ENCODE measurements at places on chromosomes 5 and 9. TPM values are rescaled to one million over a fixed set of nuclear protein-coding genes. Genes with fewer than 3 reads are reported as not detected.

DNA sequence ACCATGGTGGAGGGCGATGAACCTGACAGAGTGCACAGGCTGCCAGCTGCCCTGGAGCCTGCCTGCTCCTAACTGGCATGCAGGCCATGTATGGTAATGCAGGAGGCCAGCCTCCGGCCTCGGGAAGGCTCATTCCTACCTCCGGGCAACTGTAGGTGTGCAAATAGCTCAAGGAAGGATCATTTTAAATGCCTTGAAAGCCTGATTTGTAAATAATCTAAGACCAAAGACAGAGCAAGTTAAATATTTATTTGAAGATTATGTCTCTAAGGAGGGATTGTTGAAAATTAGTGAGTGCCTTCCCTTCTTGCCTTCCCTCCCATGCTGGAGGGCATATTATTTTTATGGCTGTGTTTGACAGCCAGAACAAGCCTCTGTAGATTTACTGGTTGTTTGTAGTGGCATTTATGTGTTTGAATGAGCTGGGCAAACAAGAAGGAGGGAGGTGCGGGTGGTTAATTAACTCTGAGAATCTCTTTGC is 285.7 kb upstream of the TUT7 start:
- no peak for DNase-seq

GRCh38 chr9:27125936-27126335 is 16.9 kb downstream of the TEK start:
- DNase-seq, result no peak

- no peak for DNase-seq
These were observed 323.7 kb downstream of the ADAMTS6 start for GRCh38 chr5:65157906-65158603.

DNA sequence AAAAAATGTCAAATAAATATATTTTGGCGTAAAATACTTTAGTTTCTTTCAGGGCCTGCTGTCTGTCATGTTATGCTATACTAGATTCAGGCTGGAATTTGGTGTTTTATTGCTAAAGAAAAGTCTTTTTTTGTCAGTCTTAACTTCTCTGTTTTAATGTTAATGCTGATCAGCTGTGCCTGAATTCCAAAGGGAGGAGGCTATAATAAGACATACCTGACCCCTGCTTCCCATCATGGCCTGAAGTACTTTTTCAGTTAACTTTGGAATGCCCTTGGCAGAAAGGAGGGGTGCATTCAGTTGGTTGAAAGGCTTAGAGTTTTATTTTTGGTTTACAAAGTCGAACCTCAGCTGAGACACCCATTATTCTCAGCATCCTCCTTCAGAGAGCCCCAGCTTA is 58.1 kb upstream of the PANK3 start:
- no peak for DNase-seq

GRCh38 chr5:77846422-77847128 is 70.4 kb upstream of the TBCA start:
- DNase-seq, result no peak

GRCh38 chr9:89493671-89494070 is 4.2 kb downstream of the SEMA4D start:
- DNase-seq, result no peak

GRCh38 chr9:70933321-70933720 is 188.1 kb downstream of the TRPM3 start:
- no peak for DNase-seq

DNA sequence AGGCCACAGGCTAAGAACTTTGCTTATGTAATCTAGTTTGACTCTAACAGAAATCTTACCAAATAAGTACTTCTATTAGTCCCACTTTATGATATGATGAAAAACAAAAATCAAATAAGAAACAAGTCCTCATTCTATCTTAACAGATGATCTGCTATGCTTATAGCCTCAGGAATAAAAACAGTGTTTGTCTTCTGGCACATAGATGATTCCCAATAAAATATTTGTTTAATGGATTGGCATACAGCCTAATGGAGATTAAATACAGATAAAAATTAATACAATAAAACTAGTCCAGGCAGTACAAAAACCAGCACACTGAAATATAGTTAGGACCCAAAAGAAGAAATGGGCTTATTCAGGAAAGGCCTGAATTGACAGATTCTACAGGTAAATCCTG is 971.4 kb upstream of the WWC1 start:
- no peak for DNase-seq

DNA sequence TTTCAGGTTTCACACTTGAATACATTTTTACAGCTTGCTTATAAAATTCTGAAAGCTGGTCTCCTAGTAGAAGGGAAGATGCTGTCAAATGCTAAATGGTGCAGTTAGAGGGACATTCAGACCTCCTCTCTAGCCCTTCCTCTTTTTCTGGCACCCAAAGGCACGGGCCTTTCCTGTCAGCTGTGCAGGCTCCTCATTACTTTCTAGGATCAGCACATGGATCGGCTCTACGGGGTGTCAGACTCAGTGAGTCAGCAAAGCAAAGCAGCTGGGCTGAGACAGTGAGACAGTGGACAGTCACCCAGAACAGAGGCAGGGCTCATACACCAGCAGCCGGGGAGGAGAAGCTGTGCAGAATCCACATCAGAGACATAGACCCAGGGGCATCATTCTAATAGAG is 80.0 kb upstream of the TNC start:
- DNase-seq, result no peak

GRCh38 chr5:5685737-5686136 is 263.3 kb downstream of the ICE1 start:
- DNase-seq, result no peak

GRCh38 chr5:56314529-56314928 is 81.4 kb upstream of the ANKRD55 start:
- no peak for DNase-seq

DNA sequence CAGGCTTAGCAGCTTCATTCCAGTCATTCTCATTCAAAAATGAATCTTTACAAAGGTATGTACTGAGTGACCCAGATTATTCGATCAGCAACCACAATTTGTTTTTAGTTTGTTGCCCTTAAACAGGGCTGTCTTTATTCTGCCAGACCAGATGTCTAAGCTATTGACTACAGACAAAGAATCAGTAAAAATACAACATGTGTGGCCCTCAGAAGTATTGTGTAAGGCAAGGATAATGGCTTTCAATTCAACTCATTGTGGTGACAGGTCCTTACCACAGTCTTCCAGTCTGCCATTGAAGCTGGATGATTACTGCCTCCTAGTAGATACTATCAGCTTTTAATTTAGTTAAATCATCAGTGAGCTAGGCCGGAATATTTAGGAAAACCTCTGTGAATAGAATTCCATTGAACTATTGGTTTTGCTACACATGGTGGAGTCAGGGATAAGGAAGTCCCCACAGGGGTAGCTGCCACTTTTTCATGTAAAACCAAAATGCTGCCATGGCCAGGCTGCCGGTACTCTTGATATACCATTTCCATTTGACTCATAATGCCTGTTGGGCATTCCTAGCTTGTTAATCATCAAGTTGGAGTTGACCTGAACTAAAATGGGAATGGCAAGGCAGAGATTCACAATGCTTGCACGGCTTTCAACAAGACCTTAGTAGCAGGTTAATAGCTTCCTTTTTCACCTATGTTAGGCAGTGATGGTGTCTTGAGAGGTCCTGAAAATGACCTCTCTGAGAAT is 175.6 kb downstream of the MEF2C start:
- DNase-seq, result no peak

- DNase-seq, result no peak
These were observed 18.0 kb upstream of the VLDLR start for GRCh38 chr9:2603621-2604020.

- no peak for DNase-seq
These were observed 917.6 kb downstream of the TLE4 start for GRCh38 chr9:80489329-80489728.

DNA sequence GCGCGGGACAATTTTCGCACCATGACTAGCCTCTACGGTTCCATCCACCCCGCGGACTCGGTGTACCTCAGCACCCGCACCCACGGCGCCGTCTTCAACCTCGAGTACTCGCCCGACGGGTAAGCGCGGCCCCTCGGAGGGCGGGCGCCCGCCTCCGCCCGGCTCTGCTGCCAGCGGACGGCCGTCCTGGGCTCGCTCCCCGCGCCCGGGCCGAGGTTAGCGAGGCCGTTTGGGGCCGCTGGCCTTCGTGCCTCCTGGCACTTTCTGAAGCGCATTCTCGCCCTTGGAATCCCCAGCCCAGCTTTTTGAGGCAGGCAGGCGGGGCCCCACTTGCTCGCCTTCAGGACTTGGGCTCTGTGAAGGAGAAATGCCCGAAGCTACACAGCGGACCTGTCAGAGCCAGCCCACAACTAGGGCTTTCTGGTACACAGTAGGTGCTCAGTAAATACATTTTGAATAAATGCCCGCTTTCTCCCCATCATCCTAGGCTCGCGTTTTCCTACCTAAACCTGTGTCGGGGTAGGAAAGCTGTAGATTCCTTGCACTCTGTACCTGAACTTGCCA is 772 bp downstream of the DCAF10 start:
- DNase-seq, result no peak

- DNase-seq, result peak; percentile 18
These were observed 180.3 kb downstream of the C9orf50 start for GRCh38 chr9:129440435-129441186.

GRCh38 chr9:134485653-134486052 is 155.9 kb upstream of the COL5A1 start:
- no peak for DNase-seq

DNA sequence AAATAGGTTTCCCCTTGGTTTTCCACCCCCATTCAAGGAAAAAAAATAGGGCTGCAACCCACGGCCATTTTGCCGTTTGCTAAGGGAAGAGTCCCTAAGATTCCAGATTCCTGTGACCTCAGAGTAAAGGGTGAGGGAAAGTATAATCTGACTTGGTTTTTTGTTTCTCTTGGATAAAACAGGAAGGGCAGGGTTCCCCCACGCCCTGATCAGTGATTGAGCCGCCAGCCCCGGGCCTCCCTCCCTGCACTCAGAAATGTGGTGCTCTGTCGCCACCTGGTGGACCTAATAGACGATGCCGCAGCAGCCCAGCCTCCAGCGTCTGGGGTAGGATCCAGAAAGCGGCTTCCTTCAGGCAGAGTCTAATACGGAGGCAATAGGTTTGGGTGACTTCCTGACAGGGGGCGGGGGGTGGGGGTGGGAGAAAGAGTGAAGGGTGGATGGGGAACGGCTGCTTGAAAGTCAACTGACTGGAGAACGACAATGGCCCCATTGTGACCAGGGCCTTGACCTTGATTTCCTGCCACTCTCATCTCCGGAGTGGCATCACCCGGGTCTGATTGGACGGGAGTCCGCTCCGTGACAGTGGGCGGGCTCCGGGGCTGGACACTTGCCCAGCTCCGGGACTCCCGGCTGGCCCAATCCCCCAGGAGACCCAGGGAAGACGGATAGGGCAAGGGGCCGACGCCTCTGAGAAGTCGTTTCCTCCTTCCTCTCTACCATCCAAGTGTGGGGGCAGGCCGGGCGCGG is 17.8 kb upstream of the CYSTM1 start:
- DNase-seq, result peak; percentile 80

DNA sequence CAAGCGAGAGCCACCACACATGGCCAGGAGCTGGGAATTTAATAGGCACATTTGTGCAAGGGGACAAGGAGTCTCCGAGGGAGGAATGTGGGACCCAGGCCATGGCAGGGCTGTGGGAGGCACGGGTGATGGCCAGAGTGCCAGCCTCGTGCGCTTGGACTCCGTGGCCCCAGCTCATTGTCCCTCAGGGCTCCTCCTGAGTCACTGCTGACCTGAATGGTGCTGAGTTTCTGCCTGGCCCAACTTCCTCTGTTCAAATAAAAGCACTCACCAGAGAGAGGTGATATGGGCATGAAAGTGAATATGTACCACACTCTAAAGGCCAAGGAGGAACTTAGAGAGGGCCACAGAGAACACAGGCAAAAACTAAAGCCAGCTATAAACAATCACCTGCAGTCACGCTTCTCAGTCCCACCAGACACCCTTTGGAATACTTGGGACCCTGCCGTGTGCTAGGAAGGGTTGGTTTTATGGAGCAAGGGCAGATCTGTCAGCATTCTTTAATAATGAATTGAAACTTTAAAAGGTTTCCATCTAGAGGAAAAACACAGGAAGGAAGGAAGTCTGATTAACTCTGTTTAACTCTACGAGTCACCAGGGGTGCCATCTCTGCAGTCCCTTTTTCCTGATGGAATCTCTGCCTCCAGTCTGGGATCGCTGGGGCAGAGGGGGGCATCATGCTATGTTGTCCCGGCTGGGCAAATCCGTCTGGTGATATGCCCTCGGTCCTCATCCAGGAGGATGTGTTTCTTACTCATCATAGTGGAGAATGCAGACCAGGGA is 25.1 kb upstream of the UBE2QL1 start:
- no peak for DNase-seq

- DNase-seq, result no peak
These were observed 7.4 kb downstream of the RETREG1 start for GRCh38 chr5:16609412-16609811.

GRCh38 chr9:118734696-118735095 is 634.5 kb downstream of the BRINP1 start:
- no peak for DNase-seq

DNA sequence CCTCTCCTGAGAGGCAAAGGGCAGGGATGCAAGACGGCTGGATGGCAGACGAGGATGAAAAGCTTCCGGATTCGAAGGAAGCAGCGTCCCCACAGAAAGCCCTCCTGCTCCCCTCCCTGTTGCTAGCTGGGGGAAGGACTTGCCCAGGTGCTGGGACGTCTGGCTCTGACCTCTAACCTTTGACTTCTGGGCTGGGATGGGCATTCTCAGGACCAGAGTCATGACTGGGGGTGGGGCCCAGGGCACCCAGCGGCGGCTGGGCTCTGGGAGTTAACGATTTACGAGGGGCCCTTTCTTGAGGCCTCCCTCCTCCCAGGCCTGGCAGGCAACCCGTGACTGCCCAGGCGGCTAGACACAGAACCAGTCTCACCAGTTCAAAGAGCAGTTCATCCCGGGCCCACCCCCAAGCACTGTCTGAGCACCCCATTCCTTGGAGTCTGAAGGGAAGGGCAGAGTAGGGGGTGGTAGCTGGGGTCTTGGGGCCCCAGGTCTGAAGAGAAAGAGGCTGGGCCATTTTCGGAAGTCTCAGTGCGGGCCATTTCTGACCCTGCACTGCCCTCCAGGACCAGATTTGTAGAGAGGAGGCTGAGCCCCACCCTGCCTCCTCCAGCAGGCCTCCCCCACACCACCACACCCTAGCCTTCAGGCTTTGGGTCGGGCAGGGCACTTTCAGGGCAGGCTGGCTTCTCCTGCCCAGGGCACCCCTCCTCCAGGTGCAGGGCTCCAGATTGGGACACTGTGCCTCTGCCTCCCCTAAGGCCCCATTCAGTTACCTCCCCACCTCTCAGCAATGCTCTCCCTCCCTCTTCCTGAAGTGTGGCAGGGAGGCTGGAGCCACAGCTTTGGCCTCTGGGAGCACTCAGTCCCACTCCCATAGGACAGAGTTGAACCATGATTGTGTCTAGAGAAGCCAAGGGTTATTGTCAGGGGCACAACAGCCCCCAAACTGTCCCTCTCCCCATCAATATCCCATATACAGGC is 5.0 kb upstream of the CXXC5 start:
- no peak for DNase-seq

Gene GABRB2
- total RNA-seq, result under 0.01 TPM

Gene GARNL3
- 1.3 TPM for total RNA-seq

Gene SLC36A2
- under 0.01 TPM for total RNA-seq

Gene GTF2H2
- 5.4 TPM for total RNA-seq

Gene EMB
- 32.0 TPM for total RNA-seq

Gene FGF18
- 0.54 TPM for total RNA-seq

Gene CDX1
- not detected for total RNA-seq

Gene PDE6A
- total RNA-seq, result under 0.01 TPM

Gene CCL27
- total RNA-seq, result not detected

Data from hematopoietic multipotent progenitor cell (in vitro differentiated cells).